NCI-H146 (cell line): ENCODE measurements at places on chromosomes 3 and 15.
A peak's percentile ranks its signal among the peaks of the same experiment; 100 is the strongest.

DNA sequence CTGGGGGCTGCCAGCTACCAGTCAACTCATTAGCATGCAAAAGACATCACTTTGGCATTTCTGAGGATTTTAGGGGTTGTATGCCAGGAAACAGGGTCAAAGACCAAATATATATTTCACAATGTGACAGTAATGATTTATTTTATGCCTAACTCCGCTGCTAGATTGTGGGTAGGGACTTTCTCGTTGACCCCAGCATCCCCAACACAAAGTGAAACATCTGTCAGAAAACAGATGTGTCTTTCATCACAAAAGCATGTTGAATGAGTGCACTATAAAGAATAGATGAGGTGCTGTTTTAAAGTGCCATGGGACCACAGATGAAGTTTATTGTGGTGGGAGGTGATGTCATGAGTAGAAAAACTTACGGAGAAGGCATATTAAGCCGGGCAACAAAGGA is 59.7 kb downstream of the ITPR1 start:
- DNase-seq: no peak

- DNase-seq: no peak
These were observed 74.0 kb downstream of the CHRNA7 start for GRCh38 chr15:32104061-32104995.

DNA sequence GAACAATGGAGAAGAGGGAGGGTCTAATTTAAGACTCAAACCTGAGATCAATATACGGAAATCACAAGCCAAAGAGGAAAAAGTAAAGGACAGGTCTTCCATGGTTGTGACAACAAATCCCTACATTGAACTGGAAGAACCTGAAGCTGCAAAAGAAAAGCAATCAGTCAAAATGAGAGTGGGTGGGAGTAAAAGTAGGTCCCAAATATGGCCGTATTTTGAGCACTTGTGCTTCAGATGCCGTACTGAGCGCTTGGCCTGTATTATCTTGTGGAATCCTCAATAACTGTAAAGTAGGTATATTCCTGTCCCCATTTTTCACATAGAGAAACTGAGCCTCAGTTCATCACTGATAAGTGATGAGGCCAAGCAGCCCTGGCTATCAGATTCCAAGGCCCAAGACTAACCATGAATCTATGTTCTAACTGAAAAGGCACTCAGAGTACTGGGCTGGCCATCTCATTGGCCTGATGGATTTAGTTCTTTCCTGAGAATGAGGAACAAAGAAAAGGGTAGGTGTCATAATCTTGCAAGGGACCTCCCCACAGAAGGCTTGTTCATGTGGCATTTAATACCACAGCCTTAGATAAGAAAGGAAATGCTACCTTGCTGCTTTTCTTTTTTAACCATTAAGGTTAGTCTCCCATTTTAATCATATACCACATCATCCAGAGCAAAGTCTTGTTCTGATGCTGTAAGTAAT is 52.5 kb downstream of the LRRN1 start:
- no peak for DNase-seq

GRCh38 chr3:130539005-130539404 is 22.0 kb downstream of the COL6A6 start:
- peak; percentile 39 for DNase-seq

DNA sequence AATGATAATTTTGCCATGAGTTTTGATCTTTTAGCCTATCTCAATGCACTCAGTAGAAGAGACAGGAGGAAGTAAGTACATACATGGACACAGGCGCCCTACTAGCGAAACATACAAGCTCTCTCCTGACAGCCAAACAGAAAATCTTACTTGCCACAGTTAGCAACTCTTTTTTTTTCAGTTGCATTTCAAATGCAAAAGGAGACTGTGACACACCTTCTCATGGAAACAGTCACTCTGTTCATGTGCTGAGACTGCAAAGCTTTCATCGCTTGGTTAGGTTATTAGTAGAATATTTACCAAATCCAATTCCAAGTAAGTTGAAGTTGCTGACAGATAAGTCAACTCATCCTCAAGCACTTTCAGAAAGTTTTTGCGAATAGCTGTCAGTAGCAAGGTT is 223.3 kb downstream of the FOXP1 start:
- DNase-seq: no peak

DNA sequence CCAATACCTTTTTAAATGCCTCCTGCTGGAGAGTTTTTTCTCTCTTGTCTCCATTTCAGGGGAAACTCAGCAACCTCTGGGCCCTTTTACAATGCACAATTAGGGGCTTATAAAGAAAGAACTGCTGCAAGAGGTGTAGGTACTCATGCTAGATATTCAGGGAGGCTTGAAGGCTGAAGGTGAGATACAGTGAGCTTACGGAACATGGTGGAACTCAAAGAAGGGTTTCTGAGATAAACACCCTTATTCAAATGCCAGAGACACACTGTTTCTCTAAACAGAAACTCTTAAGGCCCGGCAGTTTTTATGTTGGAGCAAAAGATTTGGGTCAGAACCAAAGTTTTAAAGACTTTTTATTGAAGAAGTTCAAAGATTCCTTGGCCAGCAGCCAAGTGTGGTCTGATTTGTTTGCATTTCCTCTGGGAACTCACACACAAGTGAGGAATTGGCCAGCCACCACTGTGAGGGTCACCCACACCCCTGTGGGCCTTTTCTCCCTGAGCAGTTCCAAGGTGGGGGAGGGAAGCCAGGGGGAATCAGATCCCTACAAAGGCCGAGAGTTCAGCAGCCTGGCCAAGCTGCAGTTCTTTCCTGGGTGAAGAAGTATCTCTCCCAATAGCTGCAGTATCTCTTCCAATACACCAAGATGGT is 47.8 kb downstream of the TNFAIP8L3 start:
- no peak for DNase-seq

GRCh38 chr15:74362482-74362881 is 5.0 kb downstream of the CYP11A1 start:
- no peak for DNase-seq

DNA sequence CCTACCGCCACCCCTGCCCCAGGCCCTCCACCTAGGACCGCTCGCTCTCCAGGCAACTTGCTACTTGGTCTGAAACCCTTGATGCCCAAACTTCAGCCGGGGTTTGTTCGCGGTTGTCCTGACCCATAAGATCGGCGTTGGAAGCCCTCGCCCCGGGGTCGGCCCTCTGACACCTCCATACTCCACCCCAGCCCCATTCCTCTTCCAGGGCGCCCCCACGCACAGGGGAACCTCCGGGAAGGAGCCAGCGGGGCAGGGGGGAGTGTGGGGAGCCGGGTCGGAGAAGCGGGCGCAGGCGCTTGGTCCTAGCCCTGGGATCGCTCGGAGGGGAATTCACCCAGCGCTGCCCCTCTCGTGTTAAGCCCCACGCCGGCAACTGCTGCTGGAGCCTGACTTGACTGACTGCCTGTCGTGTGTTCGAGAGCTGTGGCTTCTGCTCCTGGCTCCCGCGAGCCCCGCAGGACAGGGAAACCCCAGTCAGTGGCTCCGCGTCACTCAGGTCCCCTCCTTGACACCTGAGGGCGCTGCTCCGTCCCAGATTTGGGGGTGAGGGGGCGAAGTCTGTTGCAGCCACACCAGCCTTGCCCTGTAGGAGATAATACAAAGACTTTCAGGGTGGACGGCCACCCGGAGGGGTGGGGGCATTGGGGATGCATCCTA is 675 bp downstream of the RYR3 start:
- DNase-seq: no peak

DNA sequence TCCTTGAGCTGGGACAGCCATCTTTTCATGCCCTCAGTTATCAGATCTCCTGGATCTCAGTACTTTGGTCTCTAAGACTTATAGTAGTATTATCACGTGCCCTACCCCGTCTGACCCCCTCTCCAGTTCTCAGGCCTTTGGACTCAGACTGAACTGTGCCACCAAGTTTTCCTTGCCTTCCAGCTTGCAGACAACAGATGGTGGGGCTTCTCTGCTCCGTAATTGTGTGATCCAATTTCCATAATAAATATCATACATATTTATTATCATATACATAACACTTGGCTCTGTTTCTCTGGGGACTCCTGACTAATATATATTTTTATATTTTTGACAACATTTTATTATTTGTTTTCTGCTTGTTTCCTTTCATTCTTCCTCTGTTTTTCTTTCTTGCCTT is 458.8 kb upstream of the SEMA6D start:
- DNase-seq: no peak

- no peak for DNase-seq
These were observed 78.5 kb upstream of the DLG1 start for GRCh38 chr3:197376735-197377555.

DNA sequence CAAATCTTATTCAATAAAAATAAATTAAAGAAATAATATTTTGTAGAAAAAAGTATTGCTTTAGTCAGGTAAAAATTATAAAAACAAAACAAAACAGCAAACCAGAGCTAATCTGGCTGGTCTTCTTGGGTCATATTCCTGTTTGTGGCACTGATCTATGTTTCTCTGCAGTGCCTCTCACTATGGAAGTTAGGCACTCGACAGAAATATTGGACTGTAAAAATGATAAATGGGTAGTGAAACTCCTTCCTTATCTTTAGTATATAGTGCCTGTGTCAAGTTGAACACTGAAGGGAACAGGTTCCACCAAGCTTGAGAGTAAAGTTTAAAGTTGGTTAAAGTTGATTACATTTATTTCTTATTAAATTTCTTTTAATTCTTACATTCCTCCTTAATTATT is 1195.6 kb upstream of the GBE1 start:
- no peak for DNase-seq

GRCh38 chr3:157190380-157190872 is 30.5 kb upstream of the CCNL1 start:
- peak; percentile 28 for DNase-seq
